Muscle of leg (tissue), 16 donors: ENCODE measurements at places on chromosomes 4 and X. TPM values are rescaled to one million over a fixed set of nuclear protein-coding genes. Genes with fewer than 3 reads are reported as not detected.

- DNase-seq = no peak
Observed at GRCh38 chr4:145530662-145531061, 49.0 kb downstream of the SMAD1 start.

Gene GEMIN8
- 10.7 TPM for total RNA-seq

GRCh38 chrX:110145854-110146253, 142.9 kb downstream of the TMEM164 start:
- peak; percentile 48 for DNase-seq

- no peak for DNase-seq
Observed at GRCh38 chr4:79907001-79907400, 166.0 kb downstream of the ANTXR2 start.

Gene C4orf50
- under 0.01 TPM for total RNA-seq

Gene TMEM271
- 0.04 TPM for total RNA-seq
